Retinal pigment epithelial cell (primary cell): ENCODE measurements at places on chromosomes 11 and 22.

GRCh38 chr11:97739932-97740800 lies 1280.6 kb upstream of the CNTN5 start:
- DNase-seq, result no peak

GRCh38 chr11:68574308-68574707 lies 110.0 kb upstream of the GAL start:
- DNase-seq, result no peak

- no peak for DNase-seq
These were observed 59.0 kb upstream of the CD82 start for GRCh38 chr11:44506375-44507016.

- no peak for DNase-seq
These were observed 12.2 kb downstream of the LSP1 start for GRCh38 chr11:1864831-1865665.

DNA sequence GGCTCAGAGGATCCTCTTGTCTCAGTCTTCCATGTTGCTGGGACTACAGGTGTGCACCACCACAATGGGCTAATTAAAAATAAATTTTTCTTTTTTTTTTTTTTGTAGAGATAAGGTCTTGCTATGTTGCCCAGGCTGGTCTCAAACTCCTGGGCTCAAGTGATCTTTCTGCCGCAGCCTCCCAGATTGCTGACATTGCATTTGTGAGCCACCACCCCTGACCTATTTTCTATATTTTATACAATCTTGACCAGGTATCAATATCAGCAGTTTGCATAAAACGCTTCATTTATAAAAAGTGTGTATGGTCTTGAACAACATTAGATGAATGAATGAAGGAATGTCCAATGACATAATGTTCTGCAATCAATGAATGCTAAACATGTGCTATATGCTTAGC lies 9.1 kb upstream of the STX3 start:
- DNase-seq, result no peak

- no peak for DNase-seq
These were observed 34.7 kb upstream of the CSNK2A3 start for GRCh38 chr11:11387622-11388305.

DNA sequence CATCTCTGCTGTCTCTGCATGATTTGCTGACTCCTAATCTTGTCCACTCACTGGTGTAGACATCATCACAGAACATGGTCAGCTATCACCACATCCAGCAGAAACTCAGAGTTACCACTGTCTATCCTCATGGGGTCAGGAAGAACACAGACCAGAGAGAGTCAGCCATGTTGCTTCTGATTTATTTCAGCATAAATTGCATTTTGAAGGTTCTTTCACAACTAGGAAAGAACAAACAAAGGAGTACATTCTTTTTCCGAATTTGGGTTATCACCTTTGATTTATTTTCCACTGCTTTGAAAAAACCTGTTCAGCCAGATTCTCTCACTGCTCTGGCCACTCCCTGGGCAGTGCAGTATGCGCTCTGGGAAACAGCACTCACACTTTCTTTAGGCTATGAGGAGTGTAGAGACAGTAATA lies 172.0 kb upstream of the MTMR2 start:
- no peak for DNase-seq

DNA sequence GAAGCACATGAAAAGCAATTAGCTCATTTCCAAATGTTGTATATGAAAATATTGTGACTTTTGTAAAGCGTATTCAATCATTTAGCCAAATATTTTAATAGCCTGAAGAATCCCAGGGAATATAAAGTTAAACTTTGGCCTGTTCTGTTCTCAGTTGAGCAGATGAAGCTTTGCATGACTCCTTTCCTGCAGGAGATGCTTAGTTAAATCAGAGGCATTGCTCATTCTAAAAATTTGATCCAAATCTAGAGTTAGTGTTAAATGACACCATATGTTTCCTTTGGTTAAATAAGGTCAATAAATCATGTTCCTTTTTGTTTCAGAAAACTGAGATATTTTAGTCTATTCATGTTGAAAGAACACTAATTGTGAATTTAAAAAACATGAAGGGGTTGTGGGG lies 51.2 kb upstream of the BIRC3 start:
- no peak for DNase-seq

- no peak for DNase-seq
These were observed 13.9 kb upstream of the CDC42EP2 start for GRCh38 chr11:65300621-65301275.

DNA sequence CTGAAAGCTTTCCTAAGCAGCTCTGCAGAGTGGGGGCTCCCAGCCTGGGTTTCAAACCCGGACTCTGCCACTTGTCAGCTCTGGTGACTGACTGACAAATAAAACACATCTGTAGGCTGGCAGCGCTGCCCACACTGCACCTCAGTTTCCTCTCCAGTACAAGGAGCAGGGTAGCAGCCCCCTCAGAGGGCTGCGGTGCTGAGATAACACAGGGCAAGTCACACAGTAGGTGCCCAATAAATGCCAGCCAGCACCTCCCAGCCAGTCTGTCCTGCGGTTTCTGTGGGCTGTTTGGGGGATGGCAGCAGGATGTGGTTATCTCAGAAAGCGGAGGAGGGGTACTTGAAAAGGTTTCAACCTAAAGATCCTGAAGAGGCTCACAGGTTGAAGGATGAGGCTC lies 1.5 kb downstream of the SYT12 start:
- no peak for DNase-seq

DNA sequence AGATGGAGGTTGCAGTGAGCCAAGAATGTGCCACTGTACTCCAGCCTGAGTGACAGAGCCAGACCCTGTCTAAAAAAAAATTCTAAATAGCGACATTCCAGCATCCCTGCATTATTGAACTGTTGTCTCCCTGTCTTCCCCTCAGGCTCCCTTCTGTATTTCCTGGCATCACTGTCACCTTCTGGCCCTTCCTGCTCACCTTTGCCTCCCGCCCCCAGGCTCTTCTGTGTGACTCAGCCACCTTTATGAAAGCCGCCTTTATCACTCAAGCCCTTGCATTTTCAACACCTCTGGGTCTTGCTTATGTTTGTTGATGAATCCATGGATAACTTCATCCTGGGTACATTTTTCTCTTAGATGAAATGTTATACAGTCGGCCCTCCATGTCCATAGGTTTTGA lies 21.1 kb downstream of the UBASH3B start:
- DNase-seq, result no peak

DNA sequence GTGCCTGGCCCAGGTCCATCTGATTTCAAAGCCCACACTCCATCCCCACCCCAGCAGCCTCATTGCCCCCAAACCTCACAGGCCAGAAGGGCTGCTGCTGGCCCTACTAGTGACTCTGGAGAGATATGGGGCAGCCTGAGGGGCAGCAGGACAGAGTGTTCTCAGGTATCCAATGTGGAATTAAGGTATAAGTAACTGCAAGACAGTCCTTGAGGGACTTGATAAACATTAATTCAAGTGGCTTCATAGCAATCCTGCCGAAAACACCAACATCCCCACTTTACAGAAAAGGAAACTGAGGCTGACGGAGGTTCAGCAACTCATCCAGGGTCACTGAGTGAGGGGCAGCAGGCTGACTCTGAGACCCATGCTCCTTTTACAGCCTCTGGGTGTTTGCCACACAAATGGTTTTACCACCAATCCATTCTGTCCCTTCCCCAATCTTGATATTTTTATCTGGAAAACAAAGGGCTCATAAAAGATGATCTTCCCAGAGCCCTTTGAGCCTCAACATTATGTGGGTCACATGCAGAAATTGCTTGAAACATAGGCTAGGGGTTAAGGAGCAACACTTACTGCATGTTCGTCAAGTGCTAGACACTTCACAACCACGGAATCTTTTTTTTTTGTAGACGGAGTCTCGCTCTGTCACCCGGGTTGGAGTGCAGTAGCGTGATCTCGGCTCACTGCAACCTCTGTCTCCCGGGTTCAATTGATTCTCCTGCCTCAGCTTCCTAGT lies 2.3 kb downstream of the NIPSNAP1 start:
- DNase-seq, result no peak

DNA sequence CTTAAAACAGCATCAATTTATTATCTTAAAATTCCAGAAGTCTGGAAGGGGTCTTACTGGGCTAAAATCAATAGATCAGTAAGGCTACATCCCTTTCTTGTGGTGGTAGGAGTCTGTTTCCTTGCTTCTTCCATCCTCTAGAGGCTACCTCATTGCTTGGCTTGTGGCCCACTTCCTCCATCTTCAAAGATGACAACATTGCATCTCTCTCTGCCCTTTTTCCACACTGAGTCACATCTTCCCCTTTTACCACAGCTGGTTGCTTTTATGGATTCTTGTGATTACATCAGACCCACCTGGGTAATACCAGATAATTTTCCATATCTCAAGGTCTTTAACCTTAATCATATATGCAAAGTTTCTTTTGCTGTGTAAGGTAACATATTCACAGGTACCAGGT lies 60.9 kb downstream of the GRIA4 start:
- no peak for DNase-seq

GRCh38 chr22:26124991-26125725 lies 44.1 kb upstream of the SEZ6L start:
- DNase-seq, result no peak

DNA sequence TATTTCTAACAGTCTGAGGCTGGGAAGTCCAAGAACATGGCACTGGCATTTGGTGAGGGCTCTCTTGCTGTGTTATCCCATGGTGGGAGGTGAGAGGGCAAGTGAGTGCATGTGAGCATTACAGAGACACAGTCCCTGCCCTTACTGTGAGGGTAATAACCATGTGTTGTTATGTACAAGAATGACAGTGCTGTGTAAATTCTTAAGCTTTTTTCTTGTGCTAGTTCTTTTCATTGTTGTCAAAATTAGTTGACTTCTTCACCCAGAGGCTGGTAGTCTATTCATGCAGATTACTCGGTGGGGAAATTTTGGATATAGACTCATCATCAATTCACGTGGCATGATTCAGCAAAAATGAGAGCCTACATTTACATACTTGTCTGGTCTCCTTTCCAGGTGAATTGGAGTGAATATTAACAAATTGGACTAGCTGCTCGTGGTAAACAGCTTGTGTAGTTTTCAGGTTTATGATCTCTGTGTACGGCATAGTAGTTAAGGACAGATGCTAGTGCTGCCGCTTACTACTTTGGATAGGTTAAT lies 49.3 kb downstream of the ATXN10 start:
- DNase-seq, result no peak

- no peak for DNase-seq
These were observed 63.3 kb upstream of the PRODH start for GRCh38 chr22:18999416-18999815.

DNA sequence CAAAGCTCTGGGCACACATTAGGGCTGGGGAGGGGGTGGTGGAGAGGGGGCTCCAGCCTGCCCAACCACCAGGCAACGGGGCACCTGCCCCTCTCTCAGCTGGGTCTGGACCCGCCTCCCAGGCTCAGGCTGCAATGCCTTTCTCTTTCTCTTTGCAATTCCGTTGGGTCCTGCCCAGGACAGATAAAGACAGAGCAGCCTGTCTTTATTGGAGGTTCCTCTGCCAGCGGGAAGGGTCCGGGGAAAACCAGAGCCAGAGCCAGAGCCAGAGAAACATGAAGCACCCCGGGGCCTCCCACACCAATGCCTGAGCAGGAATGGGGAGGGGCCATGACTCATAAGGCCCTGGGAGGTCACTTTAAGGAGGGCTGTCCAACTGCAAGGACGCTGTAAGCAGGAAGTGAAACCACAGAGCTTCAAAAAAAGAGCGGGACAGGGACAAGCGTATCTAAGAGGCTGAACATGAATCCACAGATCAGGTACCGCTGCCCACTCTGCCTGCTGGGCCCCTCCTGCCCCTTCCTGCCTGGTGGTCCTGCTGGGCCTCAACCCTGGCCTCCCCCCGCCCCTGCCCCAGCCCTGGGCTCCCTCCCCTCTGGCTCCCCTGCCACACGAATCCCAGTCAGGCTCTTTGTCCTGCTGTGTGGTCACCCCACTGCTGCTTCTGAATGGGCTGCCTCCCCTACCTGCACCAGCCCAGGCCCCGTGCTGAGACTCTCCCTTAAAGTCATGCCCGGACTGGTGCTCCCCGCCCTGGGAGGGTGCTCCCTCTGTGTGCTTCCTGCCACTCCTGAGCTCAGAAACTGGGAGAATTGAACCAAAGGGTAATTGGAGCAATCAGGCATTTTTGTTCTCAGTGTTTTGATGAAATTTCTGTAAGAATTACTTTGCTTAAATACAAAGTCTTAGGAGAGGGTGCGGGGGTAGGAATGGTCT lies at the start of gene APOBEC3B:
Gene APOBEC3B, plus strand, starts transcription at position 356 of the 936 bp plus-strand sequence. Its CDS starts 107 bp downstream, at position 463.
- DNase-seq, result peak; percentile 83

GRCh38 chr22:19591568-19591967 lies 67.4 kb upstream of the CLDN5 start:
- DNase-seq, result no peak
